ENCODE measurements at places on chromosomes 1 and 21.

DNA sequence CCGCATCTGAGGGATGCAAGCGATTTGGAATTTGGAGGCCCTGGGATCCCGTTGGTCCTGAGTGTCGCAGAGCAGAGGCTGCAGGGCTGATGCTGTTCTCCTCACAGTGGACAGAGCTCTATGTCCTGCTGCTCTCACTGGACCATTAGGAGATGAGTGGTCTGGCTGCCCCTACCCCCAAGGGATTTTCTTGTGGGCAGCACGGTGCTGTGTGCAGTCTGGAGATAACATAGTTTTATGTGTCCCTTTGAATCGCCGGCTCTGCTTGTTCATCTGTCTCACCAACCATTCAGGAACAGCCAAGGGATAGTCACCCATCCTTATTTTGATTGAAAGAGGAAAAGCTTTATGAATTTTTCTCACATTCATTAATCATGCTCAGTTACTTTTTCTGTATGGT is 49.9 kb downstream of the CHRM3 start:
- no peak for DNase-seq

- DNase-seq = no peak
Measured at GRCh38 chr1:246372559-246372958, 134.5 kb downstream of the SMYD3 start.

GRCh38 chr1:177082855-177083693 is 81.4 kb downstream of the ASTN1 start:
- DNase-seq = no peak

DNA sequence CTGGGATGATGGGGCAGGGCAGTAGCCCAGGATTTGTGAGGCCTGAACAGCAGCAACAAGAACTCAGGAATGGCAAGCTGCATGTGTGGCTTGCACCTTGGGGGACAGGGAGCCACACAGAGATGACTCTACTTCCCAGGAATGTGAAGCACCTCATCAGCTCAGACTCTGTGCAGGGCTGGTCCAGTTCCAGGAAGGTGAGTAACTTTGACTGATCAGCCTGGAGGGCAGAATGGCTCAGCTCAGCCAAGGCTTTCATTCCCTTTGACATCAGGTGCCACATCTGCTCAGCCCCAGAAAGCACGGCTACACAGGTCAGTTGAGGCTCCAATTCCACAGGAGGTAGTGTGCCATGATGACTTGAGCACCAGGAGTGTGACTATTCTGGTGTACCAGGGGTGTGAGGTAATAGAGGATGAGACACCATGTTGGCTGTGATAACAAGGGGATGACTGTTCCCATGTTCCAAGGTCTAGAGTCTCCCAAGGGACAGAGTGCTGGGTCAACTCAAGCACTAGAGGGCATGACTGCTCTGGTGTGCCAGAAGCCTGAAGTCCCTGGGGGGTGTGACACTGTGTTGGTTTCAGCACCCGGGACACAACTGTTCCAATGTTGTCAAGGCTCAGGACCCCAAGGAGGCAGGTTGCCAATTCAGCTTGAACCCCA is 625.8 kb upstream of the ADGRL2 start:
- DNase-seq = no peak

DNA sequence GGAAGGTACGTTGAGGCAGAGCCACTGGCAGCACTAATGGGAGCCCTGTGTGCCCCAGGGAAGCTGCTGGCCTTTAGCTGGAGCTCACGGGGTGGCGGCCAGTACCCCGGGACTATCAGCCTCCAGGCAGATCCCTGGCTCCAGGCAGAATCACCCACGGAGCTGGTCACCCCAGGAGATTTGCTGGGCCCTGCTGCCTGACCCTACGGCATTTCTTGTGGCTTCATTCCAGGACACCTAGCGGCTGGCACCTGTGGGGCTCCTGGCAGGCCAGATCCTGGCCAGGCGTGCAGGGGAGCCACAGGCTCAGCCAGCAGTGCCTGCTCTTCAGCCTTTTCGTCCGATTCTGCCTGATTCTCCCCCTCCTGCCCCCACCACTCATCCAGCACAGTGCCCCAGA is 7.1 kb downstream of the PADI1 start:
- no peak for DNase-seq

- DNase-seq = no peak
Measured at GRCh38 chr1:198018529-198018928, 101.4 kb downstream of the LHX9 start.

DNA sequence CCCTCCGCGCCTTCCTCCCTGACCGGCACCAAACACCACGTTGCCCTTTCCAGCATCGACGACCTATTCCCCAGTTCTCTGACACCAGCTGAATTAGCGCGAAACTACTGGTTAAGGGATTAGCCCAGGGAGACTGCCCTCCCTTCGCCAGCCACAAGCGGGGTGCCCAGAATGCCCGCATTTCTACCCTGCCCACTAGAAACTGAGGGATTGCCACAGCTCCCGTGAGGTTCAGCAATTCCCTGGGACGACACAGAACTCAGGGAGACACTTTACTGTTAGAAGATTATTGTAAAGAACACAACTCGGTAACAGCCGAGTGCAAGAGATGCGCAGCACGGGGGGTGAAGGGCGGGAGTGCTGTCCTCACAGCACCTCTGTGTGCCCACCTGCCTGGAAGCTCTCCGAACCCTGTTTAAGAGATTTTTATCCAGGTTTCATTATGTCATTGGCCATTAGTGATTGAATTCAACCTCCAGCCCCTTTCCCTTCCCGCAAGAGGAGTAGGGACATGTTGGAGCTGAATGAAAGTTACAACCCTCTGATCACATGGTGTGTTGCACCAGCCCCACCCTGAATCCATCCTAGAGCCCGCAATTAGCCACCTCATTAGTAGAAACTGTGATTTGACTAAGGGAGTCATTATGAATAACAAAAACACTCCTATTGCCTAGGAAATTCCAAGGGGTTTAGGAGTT is 15.8 kb upstream of the RIPPLY3 start:
- no peak for DNase-seq

DNA sequence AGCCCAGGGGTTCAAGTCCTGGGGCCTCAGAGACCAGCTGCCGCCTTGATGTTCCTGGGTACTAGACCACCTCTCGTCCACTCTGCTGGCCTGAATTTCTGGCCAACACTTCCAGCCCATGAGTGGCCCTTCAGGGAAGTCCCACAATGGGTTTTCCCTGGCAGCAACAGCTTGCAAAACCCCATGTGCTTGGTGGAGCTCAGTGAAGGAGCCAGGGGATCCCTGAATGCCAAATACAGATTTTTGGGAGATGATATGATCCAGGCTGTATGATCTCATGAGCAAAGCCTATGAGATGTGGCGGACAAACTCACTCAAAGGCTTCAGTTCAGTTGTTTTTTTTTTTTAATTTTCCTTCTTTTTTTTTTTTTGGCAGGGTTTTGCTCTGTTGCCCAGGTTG is 9.6 kb upstream of the RASSF5 start:
- no peak for DNase-seq

- no peak for DNase-seq
Measured at GRCh38 chr1:15399710-15400109, 10.0 kb upstream of the EFHD2 start.

- no peak for DNase-seq
Measured at GRCh38 chr1:205948039-205948438, 4.8 kb upstream of the SLC26A9 start.

DNA sequence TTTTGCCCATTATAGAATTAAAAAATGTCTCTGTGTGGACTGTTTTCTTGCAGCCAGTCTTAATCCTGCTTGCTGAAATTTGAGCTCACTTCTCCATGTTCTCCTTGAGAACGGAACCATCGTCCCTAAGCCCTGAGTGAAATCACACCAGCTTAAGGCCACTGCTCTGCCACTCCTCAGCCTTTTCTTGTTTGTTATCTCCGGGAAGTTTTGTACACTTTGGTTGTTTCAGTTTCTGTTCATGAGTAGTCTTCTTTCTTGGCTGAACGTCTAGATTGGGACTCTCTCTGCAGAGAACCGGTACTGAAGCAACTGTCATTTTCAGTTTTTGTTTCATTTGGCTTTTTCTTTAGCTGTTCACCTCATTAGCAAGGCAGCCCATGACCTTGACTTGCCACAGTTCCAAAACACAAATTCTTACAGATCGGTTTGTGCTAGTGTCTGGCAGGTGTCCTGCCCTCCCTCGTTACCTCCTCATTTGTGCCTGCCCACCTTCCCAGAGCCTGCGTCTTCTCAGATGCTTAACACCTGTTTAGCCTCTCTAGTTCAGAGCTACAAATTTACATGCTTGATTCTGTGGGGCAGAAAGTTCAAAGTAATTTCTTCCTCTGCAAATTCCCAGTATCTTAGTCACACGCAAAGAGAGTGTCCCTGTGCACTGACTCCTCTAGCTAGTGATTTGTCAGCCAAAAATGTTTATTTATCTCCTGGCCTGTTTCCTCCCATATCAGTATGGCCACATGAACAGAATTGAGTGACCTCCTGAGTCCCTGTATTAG is 12.4 kb downstream of the PSEN2 start:
- DNase-seq = no peak

- DNase-seq = no peak
Measured at GRCh38 chr1:206944703-206945102, 1.6 kb downstream of the PIGR start.

- DNase-seq = no peak
Measured at GRCh38 chr21:18204931-18205330, 39.7 kb upstream of the CHODL start.

- DNase-seq = no peak
Measured at GRCh38 chr1:28144203-28145135, 32.0 kb downstream of the PTAFR start.

DNA sequence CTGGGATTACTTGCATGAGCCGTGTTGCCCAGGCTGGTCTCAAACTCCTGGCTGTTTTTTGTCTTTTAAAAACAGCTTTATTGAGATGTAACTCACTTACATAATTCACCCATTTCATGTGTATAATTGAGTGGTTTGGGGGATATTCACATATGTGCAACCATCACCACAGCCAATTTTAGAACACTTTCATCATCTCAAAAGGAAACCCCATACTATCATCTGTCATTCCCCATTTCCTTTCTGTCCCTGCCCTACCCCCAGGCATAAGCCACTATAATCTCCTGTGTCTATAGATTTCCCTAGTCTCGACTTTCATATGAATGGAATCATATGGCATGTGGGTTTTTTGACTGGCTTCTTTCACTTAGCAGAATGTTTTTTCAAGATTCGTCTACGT is 43.3 kb downstream of the GPR137B start:
- DNase-seq = no peak

DNA sequence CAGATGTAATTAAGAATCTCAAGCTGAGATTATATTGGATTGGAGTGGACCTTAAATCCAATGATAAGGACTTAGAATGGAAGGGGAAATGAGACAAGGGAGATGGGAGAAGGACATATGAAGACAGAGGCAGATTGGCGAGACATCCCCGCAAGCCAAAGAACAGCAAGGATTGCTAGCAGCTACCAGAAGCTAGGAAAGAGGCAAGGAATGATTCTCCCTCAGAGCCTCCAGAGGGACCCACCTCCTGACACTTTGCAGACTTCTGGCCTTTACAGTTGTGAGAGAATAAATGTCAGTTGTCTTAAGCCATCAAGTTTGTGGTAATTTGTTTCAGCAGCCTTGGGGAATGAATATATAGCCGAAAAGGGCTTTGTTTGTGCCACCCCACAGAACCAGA is 20.7 kb downstream of the METTL13 start:
- no peak for DNase-seq

DNA sequence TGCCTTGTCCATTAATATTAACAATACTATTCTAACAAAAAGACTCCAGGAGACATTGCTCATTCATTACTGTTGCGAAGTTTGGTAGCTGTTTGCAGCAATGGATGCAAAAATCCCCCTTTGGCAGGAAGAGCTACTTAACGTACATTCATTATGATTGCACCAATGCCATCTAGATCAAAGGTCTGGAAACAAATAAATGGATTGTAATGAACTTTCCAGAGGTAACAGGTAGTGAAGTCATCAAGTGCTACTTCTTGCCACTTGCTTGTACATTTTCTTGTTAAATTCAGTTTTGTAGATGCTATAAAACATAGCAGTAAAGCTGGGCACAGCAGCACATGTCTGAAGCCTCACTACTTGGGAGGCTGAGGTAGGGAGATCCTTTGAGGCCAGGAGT is 93.9 kb downstream of the DDAH1 start:
- no peak for DNase-seq

DNA sequence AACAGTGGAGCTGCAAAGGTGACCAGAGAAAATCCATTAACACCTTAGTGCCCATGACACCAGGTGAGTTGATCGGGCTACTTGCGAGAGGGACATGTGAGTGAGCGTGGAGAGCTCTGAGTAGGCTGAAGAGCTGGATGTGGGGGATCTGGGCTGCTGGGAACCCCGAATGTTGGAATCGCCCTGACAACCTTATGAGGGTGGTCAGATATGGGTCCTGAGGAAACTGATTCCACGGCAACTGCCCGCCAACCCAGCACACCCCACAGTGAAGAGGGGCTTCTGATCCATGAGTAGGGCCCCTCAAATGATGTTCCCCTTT is 705 bp upstream of the QSOX1 start:
- DNase-seq = no peak

GRCh38 chr1:117795190-117795589 is 134.2 kb downstream of the GDAP2 start:
- DNase-seq = no peak

DNA sequence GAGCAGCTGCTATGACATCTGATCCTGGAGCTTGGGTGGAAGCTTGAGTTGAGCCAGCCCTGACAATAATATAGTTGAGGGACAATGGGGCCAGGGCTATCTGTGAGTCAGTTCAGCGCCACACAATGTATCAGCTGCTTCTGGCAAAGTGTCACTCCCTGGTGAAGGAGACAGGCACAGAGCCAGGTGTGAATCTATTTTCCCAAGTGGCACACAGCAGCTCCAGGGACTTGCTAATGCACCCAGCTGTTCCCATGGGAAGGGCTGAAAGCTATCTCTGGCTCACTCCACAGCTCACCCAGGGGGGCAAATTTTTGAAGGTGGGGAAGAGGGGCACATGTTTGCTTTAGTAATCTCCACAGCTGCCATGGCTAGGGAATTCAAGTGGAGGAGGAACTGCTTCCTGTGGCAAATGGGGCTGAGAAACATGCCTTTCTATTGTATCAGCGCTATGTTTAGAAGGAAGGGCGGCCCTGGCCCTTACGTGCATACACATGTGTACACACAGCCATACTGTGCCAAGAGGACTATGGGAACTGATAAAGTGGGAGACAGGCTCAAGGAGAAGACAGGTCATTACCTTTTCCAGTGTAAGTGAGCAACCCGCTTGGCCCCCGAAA is 2.2 kb downstream of the CYB5R1 start:
- DNase-seq = no peak

GRCh38 chr21:32884062-32884461 is 112.5 kb upstream of the PAXBP1 start:
- DNase-seq = no peak

DNA sequence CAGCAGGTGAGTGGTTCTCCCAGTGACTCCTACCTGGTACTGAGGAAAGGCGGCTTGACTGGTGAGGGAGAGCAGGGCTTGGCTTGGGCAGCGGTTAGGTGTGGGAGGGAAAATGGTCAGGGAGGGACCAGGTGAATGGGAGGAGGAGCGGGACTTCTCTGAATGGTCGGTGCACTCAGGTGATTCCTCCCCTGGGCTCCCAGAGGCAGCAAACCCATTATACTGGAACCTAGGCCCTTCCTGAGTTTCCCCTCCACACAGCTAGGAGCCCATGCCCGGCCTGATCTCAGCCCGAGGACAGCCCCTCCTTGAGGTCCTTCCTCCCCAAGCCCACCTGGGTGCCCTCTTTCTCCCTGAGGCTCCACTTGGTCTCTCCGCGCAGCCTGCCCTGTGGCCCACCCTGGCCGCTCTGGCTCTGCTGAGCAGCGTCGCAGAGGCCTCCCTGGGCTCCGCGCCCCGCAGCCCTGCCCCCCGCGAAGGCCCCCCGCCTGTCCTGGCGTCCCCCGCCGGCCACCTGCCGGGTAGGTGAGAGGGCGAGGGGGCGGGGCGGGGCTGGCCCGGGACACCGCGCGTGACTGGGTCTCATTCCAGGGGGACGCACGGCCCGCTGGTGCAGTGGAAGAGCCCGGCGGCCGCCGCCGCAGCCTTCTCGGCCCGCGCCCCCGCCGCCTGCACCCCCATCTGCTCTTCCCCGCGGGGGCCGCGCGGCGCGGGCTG is 2.3 kb downstream of the ARTN start:
- DNase-seq = no peak

Data from hematopoietic multipotent progenitor cell treated with erythropoietin and hydrocortisone succinate and interleukin-3 and kit ligand, for 17 days (in vitro differentiated cells).